ENCODE measurements at places on chromosomes 16 and 17.
A peak's percentile ranks its signal among the peaks of the same experiment; 100 is the strongest.

GRCh38 chr17:68704871-68705713, 103.9 kb upstream of the FAM20A start:
- no peak for DNase-seq

DNA sequence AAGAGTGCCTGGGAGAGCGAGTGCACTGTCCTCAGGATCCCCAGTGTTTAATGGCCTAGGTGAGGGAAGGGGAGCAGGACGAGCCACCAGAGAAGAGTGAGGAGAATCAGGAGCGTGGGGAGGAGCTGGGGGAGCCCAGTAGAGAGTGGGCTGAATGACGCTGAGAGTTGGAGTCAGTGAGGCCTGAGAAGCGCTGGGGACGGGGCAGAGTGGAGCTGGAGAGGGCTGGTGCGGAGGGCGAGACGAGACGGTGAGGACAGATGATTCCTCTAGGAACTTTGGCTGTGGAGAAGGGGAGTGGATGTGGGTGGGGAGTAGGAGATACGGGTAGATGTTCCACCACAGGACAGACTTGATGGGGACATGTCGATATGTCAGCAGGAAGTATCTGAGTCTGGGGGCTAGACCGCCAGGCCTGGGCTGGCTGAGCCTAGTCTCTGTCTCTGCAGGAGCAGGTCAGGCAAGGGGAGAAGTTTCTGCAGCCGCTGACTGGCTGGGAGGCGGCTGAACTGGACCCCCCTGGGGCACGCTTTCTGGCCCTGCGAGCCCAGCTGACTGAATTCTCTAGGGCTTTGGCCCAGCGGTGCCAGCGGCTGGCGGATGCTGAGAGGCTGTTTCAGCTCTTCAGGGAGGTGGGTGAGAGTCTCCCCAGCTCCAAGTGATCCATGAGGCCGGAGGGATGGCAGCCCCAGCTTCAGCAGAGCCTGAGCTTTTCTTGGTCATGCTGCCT, 4.7 kb downstream of the PLEKHG4 start:
- no peak for DNase-seq

DNA sequence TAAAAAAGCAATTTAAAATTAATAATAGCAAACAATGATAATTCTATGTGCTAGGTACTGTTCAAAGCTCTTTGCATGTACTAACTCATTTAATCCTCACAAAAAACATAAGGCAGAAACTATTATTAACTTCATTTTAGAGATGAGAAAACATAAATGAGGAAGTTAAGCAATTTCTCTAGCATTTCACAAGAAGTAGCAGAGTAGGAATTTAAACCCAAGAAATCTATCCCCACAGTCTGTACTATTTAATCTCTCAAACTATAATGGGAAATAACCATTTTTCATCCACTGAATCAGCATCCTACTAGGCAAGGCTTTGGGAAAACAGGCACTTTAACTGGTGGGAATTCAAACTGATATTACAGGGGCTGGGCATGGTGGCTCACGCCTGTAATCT, 42.2 kb upstream of the INTS2 start:
- no peak for DNase-seq

DNA sequence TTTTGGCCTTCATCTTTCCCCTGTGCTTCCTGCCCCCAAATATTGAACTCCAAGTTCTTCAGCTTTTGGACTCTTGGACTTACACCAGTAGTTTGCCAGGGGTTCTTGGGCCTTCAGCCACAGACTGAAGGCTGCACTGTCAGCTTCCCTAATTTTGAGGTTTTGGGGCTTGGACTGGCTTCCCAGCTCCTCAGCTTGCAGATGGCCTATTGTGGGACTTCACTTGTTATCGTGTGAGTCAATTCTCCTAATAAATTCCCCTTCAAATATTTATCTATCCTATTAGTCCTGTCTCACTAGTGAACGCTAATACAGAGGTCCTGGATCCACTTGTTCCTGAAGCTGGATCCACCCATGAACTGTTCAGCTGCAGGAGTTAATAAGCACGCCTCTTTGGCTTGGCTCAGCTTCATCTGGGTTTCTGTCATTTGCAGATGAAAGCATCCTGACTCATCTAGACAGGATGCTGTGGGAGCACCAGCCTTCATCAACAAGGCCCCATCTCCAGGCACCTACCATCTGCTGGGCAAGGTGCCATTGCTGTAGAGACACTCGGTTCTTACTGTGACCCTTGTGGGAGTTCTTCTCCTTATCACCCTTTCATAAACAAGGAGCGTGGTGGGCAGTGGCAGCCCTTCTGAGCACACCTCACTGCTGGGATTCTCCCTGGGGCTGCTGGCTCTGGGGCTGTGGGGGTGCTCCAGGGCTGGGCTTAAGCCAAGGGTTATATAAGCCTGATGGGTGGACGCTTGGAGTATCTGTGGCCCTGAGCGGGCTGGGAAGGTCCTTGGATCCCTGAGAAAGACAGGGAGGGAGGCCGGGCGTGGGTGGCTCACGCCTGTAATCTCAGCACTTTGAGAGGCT, 23.1 kb downstream of the LAT start:
- peak; percentile 67 for DNase-seq

DNA sequence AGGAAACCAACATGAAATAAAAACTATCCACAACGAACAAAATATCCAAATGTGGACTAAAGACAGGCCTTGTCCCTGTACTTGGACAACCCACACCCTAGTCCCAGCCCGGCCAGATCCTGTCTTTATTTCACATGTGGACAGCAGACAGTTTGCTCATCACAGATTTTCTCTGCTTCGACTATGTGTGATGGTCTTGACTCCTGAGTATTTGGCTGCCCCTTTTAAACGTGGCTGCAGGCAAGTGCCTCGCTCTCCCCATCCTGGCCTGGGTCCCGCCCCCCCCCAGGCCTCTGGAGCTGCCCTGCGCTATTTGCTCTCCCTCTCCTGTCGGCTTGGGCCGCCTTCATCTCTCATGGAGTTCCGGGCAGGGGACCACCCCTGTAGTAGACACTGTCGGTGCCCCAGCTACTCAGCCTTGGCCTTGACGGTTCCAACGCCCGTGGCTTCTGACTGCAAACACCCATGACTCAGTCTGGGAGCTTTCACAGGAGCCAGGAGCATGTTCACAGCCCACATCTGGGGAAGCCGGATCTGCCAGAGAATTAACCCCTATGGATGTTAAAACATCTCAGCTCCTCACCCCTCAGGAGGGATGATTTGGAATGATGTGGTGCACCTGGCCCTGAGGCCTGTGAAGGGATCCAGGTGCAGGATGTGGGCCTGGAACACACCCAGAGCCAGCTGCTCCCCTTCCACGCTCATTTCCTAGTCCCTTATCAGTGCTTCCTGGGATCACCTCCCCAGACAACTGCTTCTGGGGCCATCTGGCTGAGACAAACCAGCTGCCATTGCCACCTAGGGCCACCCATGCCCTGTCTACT, 229.7 kb upstream of the RPL38 start:
- no peak for DNase-seq

DNA sequence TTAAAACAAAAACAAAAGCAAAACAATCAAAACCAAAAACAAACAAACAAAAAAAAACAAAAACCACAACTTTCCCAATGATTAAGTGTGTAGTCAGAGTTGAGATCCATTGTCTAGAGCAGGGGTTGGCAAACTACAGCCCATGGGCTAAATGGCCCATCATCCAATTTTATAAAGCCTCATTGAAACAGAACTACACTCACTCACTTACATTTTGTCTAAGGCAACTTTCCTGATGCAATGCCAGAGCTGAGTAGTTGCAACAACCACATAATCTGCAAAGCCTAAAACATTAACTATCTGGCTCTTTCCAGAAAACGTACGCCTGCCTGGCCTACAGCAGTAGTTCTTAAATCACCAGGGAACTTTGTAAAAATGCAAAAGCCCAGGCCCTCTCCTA, 124.1 kb downstream of the SOX9 start:
- DNase-seq: no peak

GRCh38 chr16:20860361-20860760, 39.8 kb downstream of the DCUN1D3 start:
- no peak for DNase-seq

DNA sequence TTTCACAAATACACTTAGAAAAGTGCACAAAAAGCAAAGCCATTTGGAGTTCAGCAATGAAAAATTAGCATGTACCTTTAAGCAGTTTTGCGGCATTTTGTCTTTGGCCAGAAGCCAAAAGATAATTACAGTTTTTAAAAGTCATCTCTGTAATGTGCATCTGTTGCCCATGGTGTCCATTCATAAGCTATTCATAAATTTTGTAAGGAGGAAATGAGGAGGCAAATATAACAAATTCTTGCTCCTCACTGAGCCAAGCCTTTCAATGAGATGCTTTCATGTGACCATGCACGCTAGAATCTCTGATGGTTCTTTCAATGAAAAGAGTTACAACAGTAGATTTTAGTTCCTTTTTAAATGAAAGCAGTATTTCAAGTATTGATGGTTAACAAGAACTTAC, 247.1 kb upstream of the MON1B start:
- no peak for DNase-seq

GRCh38 chr17:74579900-74580299, 12.2 kb downstream of the CD300LD start:
- DNase-seq: no peak

DNA sequence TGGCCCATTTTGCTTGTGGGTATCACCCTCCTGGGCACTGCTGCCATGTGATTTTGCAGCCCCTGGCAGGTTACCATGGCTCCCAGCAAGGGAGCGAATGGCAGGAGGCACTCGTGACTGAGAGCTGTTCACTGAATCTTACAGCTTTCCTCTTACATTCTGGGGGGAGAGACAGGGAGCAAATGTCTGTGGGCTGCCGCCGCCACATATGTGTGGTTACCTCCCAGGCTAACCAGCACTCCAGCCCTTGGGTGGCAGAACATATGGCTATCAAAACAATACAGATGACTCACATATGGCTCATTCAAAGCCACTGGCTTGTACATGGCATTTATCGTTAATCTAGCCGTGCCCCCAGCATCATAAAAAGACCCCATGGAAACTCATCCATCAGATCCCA, 19.8 kb downstream of the GTF3C1 start:
- no peak for DNase-seq

DNA sequence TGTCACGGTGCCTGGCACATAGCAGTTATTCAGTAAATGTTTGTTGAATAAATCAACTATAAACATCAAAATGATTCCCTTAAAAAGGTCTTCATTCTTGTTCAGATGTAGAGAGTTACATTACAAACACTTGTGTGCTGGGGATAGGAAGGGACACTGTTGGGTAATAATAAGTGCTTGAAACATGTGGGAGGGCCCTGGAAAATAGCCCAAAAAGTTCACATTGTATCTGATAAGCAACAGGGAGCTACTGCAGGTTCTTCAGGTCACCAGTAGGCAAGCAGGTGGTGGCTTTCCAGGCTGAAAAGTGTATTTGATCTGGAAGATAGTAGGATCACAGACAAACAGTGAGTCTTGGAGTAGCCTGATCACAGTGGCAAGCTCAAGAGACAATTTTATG, 19.0 kb upstream of the ZNF652 start:
- no peak for DNase-seq

GRCh38 chr17:45414990-45415881, 17.4 kb downstream of the ARHGAP27 start:
- DNase-seq: no peak

- no peak for DNase-seq
These were observed 14.3 kb upstream of the SRCIN1 start for GRCh38 chr17:38619937-38620550.

GRCh38 chr17:7839876-7840261, 5.9 kb downstream of the KDM6B start:
- DNase-seq: no peak

- DNase-seq: no peak
These were observed 334.1 kb upstream of the XYLT1 start for GRCh38 chr16:17804857-17805256.

DNA sequence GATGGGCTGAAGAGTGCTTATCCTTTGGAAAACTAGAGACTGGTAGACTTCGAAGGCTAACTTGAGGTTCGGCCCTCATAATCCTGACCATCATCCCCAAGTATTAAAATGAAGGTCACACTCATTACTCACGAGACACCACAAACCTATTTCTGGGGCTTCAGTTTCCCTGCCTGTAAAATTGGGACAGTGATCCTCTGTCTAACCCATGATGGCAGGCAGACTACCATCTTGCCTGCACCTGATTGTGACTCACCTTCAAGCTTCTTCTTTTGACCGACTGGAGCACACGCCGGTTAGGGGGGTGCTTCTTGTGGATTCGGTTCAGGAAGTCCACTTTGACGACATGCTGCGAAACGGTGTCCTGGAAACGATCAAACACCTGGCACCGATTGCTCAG, 14.2 kb upstream of the DHRS13 start:
- no peak for DNase-seq

- no peak for DNase-seq
These were observed 359.6 kb downstream of the SNX29 start for GRCh38 chr16:12336141-12336540.

GRCh38 chr16:75148311-75149195, at the start of gene ZFP1:
Gene ZFP1 (plus strand): TSS chr16:75148524. CDS start chr16:75152952, 4,428 bp downstream.
- peak; percentile 92 for DNase-seq

DNA sequence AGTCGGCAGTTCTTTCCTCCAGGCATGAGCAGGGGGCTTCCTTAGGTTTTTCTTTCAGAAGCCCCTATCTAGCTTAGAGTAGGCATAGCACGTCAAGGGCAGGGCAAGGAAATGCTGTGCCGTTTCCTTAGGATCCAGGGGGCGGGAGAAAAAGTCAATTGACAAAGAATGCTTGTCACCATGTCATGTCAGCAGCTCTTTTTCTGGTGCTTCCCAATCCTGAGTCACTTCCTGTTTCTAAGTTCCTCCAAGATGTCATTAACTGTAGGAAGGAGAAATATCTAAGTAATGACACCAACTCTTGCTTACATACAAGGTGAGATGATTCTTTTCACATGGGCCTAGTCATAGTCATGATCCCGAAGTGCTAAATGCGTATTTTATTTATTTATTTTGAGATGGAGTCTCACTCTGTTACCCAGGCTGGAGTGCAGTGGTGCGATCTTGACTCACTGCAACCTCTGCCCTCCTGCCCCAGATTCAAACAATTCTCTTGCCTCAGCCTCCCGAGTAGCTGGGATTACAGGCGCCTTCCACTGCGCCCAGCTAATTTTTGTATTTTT, 35.2 kb downstream of the GJC1 start:
- no peak for DNase-seq

- DNase-seq: no peak
These were observed 231.4 kb upstream of the TNRC6C start for GRCh38 chr17:77727037-77727615.

DNA sequence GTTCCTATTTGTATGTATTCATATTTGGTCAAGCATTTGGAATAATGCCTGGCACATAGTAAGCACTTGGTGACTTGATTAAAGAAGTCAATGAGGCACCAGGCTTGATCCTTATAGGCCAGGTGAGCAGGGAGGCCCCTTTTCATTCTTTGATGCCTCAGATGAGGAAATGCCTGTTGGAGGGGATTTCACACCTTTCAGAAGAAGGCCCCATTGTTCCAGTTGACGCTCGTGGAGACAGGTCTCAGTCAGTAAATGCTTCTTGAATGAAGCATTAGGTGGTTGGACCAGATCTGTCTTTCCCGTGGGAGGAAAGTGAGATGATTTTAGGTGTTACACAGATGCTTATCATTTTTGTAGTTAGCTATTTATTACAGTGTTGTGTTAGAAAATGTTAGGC, 13.0 kb downstream of the LCMT1 start:
- no peak for DNase-seq

GRCh38 chr16:21326459-21326858, 48.4 kb upstream of the CRYM start:
- DNase-seq: no peak
